Activated CD4-positive, alpha-beta T cell treated with anti-CD3 and anti-CD28 coated beads, Interleukin-2, amount 10 ng/mL, durations not matched to agents 24 days and 14 days (primary cell): ENCODE measurements at places on chromosomes 12 and 14. TPM values are rescaled to one million over a fixed set of nuclear protein-coding genes. Genes with fewer than 3 reads are reported as not detected.

Gene DPY19L2
- 0.61 and 0.80 TPM in 2 replicates for total RNA-seq

Gene DPF3
- total RNA-seq, result 1.5 and 2.8 TPM in 2 replicates

Gene C14orf132
- total RNA-seq, result 0.36 and 0.47 TPM in 2 replicates

Gene GDF3
- not detected in 2 replicates for total RNA-seq

Gene AMDHD1
- total RNA-seq, result 0.21 and 0.54 TPM in 2 replicates

Gene NID2
- 0.09 TPM in 2 replicates for total RNA-seq

Gene ART4
- not detected in 2 replicates for total RNA-seq

Gene ITGA7
- 0.65 and 1.5 TPM in 2 replicates for total RNA-seq

- no peak for DNase-seq
- no peak overlapping the region for H3K4me3 ChIP-seq
- no peak overlapping the region for H3K27ac ChIP-seq
- no peaks in the 10 kb centered on the region for H3K36me3 ChIP-seq
These were observed 55.2 kb downstream of the SLC25A21 start for GRCh38 chr14:37116933-37117849.

GRCh38 chr12:31773867-31774266, 45.0 kb upstream of the AMN1 start:
- no peak overlapping the region for H3K4me3 ChIP-seq
- no peaks in the 10 kb centered on the region for H3K4me1 ChIP-seq
- no peak overlapping the region for H3K27ac ChIP-seq
- H3K27me3 ChIP-seq, result no peaks in the 10 kb centered on the region
- DNase-seq, result no peak

DNA sequence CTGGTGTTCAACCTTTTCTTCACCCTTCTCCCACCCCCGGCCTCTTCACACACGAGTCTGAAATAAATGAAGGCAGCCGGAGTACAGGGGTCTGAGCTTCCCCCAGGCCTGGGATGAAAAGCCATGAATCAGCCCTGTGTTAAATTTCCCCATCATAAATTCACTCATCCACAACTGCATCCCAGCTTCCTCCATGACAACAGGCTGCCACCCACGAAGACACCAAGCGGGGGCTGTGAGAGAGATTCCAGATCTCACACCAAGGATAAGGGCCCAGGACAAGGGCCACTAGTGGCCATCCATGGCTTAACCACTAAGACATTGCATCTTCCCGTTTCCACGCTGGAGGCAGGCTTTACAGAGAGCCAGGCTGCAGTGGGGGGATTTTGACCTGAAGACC, 93.9 kb upstream of the NCOR2 start:
- no peak overlapping the region for H3K4me3 ChIP-seq
- no peak overlapping the region for H3K27ac ChIP-seq
- H3K36me3 ChIP-seq, result no peaks in the 10 kb centered on the region
- peaks cover 5% of the 10 kb centered on the region for H3K27me3 ChIP-seq

- H3K27ac ChIP-seq, result no peak overlapping the region
- DNase-seq, result no peak
- H3K4me1 ChIP-seq, result peaks cover 45% of the 10 kb centered on the region
- peaks cover 56% of the 10 kb centered on the region for H3K36me3 ChIP-seq
- H3K27me3 ChIP-seq, result no peaks in the 10 kb centered on the region
These were observed 23.1 kb downstream of the ATP2A2 start for GRCh38 chr12:110304061-110304551.

GRCh38 chr14:33017016-33017415, 78.3 kb downstream of the NPAS3 start:
- no peaks in the 10 kb centered on the region for H3K36me3 ChIP-seq
- H3K4me1 ChIP-seq, result no peaks in the 10 kb centered on the region
- no peaks in the 10 kb centered on the region for H3K27me3 ChIP-seq
- no peak overlapping the region for H3K27ac ChIP-seq

DNA sequence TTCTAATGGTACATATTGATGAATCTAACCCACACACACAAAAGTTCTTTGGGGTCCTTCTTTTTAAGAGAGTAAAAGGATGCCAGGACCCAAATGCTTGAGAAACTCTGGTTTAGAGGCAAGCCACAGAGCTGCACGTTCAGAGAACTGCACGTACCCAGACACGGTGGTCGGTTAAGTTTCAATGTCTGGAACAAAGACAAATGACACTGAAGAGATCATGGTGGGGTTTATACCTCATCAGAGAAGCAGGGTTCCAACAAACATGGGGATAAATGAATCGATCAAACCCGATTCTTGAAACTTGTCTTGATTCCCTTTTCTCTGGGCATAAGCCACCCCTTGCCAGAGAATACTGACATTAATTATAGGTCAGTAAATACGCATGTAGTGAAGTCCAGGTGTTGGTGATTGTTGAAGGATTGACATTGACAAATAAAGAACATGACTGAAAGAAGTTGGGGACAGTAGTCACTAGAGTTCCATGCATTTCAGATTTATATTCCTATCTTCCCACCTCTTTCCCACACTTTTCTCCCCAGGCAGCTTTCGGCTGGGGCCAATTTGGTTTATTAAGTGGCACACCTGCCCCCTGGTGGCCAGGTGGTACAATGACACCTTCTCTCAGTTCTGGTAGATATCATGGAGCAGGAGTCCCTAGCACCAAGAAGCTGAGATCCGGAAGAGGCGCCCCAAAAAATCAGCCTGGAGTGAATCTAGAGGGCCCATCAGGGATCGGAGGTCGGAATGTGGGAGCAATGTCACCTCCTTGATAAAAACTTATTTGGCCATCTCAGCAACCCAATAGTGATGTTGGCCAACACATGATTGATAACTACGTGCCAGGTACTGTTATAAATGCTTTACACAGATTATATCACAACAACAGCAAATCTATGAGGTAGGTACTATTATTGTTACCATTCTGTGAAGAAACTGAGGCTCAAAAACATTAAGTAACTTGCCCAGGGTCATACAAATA, 17.8 kb upstream of the HDAC7 start:
- peak overlapping the region; percentile 17 for H3K27ac ChIP-seq
- peaks cover 66% of the 10 kb centered on the region for H3K4me1 ChIP-seq
- peaks cover 9% of the 10 kb centered on the region for H3K36me3 ChIP-seq
- peak; percentile 89 for DNase-seq

DNA sequence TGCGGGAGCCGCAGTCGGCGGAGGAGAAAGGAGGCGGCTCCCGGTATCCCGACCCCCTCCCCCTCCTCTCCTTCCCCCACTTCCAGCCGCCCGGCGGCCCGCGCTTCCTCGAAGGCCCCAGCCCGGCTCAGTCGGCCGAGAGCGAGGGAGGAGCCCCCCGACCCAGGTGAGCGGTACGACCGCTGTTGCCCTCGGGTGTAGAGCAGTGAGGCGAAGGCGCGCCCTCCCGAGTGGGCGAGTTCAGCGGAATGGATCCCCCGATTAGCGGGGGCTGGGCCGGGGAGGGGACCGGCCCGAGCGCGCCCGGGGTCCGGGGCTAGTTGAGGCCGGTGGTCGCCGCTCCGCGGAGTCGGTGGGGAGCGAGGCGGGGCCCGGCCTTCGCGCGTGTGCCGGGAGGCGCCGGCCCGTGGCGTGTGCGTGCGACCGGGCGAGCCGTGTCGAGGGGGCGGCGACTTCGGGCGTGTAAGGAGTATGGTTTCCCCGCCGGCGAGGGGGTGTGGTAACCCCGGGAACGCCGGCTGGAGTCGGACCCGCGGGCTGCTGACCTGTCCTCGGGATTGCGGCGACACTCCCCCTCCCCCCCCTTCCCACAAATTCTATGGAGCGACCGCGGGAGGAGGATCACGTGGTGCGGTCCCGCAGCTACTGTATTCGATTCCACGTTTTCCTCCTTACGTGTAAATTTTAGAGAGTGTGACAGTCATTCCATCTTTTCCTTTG, 501 bp downstream of the RIMKLB start:
- H3K27ac ChIP-seq, result peak overlapping the region; percentile 79
- DNase-seq, result peak; percentile 76
- H3K36me3 ChIP-seq, result peaks cover 2% of the 10 kb centered on the region

GRCh38 chr12:7295529-7295928, 8.3 kb upstream of the ACSM4 start:
- no peaks in the 10 kb centered on the region for H3K36me3 ChIP-seq
- no peak for DNase-seq
- no peaks in the 10 kb centered on the region for H3K4me1 ChIP-seq
- H3K4me3 ChIP-seq, result no peak overlapping the region

- peaks cover 15% of the 10 kb centered on the region for H3K36me3 ChIP-seq
- H3K4me3 ChIP-seq, result no peak overlapping the region
- no peak for DNase-seq
- H3K27ac ChIP-seq, result no peak overlapping the region
- H3K4me1 ChIP-seq, result peaks cover 8% of the 10 kb centered on the region
- no peaks in the 10 kb centered on the region for H3K27me3 ChIP-seq
These were observed 3.0 kb upstream of the NPFF start for GRCh38 chr12:53510181-53510812.

GRCh38 chr12:21451529-21451928, 14.1 kb downstream of the PYROXD1 start:
- peaks cover 48% of the 10 kb centered on the region for H3K36me3 ChIP-seq
- H3K4me3 ChIP-seq, result no peak overlapping the region
- H3K27me3 ChIP-seq, result no peaks in the 10 kb centered on the region

DNA sequence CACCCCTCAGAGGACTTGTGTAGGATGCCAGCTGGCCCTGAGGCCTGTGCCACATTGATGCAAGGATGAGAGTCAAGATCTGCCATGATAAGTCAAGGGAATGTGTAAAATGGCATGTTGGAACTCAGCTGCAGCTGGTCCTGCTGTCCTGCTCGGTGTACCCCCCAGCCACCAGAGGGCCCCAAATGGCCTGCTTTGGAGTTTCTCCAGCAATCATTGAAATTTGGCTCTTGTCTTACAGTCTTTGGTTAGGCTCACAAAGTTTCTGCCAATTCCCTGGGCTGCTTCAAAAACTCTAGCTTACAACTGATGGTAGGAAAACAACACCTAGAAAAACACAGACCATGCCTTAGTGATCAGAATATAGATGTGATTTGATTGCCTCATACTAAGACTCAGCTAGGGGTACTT, 76.8 kb downstream of the HSD17B6 start:
- H3K4me3 ChIP-seq, result no peak overlapping the region
- peaks cover 8% of the 10 kb centered on the region for H3K27me3 ChIP-seq
- peak; percentile 71 for DNase-seq
- H3K36me3 ChIP-seq, result no peaks in the 10 kb centered on the region

GRCh38 chr14:34212172-34212929, 249.7 kb downstream of the SPTSSA start:
- H3K4me1 ChIP-seq, result peaks cover 20% of the 10 kb centered on the region
- H3K27me3 ChIP-seq, result peaks cover 16% of the 10 kb centered on the region
- H3K4me3 ChIP-seq, result peak overlapping the region; percentile 42
- no peaks in the 10 kb centered on the region for H3K36me3 ChIP-seq
- no peak for DNase-seq

GRCh38 chr14:85501751-85502150, 28.2 kb upstream of the FLRT2 start:
- no peaks in the 10 kb centered on the region for H3K36me3 ChIP-seq
- no peaks in the 10 kb centered on the region for H3K4me1 ChIP-seq
- H3K4me3 ChIP-seq, result no peak overlapping the region
- no peak for DNase-seq

DNA sequence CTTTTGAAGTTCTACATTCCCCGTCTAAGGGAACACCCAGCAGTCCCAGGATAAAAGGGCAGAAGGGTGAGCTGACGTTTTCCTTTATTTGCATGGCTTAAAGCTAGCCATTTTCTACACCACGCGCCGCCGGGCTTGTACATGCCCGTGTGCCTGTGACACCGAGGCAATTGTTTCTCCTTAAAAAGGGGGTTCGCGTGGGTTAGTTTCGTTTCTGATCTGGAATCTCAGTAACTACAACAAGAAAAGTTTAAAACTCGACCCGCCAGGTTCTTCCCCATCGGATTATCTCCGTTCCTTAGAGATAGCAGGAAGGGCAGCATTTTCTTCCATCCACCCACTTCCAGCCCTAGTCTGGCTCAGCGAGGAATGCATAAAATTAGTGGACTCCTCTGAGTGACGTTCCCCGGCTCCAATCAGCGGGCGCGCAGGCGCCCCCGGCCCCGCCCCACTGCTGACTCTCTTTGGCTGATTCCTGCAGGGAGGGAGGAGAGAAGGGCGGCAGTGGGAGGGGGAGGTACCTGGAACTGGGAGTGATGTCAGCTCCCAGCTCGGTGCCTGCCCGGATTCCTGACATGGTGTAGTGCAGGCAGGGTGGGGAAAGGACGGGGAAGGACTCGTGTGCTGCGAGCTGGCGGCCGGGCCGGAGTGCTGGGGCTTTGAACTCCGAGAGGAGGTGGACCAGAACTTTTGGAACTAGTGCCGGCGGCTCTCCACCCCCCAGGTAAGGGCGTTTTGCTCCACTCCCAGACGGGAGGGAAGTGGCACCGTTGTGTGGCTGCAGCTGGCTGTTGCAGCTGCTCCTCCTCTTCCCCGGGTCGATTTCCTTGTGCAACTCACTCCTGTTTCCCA, at the start of gene PPFIBP1:
Gene PPFIBP1 (plus strand): TSS at position 565 of the 852 bp plus-strand sequence. CDS start 109,191 bp downstream, outside the sequence.
- peaks cover 1% of the 10 kb centered on the region for H3K36me3 ChIP-seq
- peak; percentile 96 for DNase-seq
- peaks cover 34% of the 10 kb centered on the region for H3K4me1 ChIP-seq
- peaks cover 42% of the 10 kb centered on the region for H3K27me3 ChIP-seq
- peak within 1 kb of the TSS; percentile 91 for H3K27ac ChIP-seq

DNA sequence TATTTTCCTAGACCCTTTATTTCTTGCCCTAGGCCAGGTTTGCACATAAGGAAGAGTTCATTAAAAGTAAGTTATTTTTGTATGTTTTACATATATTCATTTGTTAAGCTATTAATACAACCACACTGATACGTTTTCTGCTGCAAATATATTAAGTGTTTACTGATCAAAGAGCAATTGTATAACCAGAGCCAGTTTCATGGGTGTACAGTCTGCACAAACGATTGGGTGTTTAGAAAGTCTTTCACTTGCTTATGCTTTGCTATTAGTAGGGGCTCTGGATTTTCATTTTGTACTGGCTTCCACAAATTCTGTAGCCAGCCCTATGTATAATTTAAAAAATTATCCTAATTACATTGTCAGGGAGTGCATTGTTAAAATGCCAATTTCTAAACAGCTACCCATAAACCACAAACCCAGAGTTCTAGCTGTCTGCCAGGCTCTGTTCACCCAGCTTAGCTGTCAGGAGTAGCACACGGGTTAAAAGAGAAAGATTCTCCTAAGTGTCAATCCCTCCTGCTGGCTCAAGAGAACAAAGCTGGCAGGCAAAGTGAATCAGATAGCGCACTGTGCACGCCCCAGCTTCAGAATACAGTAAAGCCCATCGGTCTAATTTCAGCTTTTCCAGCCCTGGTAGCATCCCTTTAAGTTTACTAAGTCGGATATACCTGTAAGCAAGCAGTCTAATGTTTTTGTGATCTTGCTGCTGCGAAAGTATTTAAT, 151.0 kb upstream of the LMO3 start:
- DNase-seq, result no peak
- no peaks in the 10 kb centered on the region for H3K27me3 ChIP-seq
- H3K27ac ChIP-seq, result no peak overlapping the region

DNA sequence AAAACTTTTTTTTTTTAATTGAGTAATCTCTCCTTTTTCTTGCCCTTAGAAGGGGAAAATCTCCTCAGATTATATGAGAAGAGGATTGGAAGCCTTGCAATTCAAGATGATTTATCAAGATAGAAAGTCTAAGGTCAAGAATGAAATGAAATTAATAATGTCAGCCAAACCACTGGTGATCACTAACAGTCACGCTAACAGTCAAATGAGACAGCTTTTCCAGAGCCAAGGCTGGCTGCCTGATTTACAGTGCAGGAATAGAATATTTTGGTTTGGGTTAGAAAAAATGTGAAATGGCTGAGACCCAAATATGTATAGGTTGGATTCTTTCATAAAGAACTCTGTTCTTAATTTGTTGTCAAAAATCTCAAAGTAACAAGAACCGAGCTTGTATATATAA, 204.3 kb downstream of the PPM1H start:
- H3K36me3 ChIP-seq, result no peaks in the 10 kb centered on the region
- peaks cover 8% of the 10 kb centered on the region for H3K4me1 ChIP-seq
- H3K4me3 ChIP-seq, result no peak overlapping the region
- H3K27ac ChIP-seq, result no peak overlapping the region
- no peak for DNase-seq
